Midbrain (tissue), 1 donor: ENCODE measurements at places on chromosomes 2 and 18.
A peak's percentile ranks its signal among the peaks of the same experiment; 100 is the strongest.

GRCh38 chr2:191942090-191942738 lies 95.3 kb upstream of the CAVIN2 start:
- peak; percentile 19 for DNase-seq

DNA sequence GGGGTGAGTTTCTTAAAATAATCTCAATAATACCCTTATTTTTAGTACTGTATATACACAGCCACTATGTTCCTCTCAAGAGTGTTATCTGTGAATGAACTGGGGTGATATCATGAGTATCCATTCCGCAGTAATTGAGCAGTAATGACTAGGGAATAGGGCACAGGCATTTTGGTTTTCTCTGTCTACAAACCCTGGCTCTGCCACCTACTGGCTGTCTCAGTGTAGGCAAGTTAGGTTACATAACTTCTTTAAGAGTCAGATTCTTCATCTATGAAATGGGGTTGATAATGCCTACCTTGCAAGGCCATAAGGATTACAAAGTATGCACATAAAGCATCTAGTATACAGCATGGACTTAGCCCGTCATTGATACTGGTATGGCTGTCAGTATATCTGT lies 555.8 kb downstream of the NRXN1 start:
- DNase-seq, result no peak

- DNase-seq, result no peak
Measured at GRCh38 chr18:21110713-21111345, 784 bp downstream of the ROCK1 start.

DNA sequence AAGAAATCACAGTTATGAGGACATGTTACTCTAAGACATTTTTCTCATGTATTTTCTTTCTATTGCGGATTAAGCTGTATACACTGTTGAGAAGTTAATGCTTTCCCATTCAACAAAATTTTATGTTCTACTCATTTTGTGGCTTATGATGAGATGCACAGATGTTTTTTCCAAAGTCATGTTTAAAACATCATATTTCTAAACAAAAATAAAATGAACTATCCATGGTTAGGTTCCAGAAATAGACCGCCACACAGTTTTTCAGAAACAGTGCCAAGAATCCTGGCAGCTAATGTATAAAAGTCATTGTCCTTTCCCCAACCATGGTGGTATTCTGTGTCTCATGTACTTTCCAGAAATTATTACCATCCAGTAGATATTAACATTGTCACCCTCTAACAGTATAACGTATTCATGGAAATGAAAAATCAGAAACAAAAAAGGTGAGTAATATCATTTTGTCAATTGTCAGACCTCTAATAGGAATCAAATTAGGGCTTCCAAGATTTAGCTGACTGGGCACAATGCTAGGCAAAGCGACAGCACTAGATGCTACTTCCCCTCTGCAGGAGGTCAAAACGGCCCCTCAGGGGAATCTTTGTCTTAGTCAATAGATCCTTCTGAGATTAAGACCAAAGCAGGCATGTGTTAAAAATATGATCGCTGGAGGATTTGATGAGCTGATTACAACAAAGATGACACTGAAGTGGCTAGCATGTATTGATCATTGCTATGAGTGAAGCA lies 54.4 kb upstream of the ZNF397 start:
- DNase-seq, result no peak

DNA sequence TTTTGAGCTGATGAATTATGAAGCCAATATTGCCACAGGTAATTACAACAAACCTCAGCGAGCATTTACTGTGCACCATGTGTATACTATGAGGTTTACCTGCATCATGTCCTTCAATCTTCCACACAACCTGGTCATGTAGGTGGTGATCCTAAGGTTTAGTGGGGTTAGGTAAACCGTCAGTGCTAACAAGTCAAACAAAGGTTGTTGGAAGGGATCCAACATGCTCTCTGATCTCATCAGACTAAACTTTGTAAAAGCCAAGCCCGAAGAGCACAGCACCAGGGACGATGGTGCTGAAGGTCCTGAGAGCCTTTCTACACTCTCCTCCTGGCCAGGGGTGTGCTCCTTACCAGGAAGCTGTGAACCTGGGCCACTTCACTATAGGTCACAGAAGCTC lies 29.4 kb downstream of the SH3YL1 start:
- DNase-seq, result no peak

DNA sequence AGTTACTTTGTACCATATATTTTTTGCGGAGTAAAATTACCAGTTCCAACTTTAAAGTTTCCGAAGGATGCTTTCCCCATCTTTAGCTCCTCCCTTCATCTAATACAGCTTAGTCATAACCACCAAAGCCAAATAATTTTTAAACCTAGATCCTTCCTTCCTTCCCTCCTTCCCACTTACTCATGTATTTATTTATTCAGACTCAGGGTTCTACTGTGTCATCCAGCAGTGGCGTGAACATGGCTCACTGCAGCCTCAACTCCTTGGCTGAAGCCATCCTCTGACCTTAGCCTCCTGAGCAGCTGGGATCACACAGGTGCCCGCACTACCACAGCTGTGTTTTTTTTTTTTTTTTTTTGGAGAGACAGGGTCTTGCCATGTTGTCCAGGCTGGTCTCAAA lies 4.4 kb downstream of the LPIN2 start:
- DNase-seq, result no peak

DNA sequence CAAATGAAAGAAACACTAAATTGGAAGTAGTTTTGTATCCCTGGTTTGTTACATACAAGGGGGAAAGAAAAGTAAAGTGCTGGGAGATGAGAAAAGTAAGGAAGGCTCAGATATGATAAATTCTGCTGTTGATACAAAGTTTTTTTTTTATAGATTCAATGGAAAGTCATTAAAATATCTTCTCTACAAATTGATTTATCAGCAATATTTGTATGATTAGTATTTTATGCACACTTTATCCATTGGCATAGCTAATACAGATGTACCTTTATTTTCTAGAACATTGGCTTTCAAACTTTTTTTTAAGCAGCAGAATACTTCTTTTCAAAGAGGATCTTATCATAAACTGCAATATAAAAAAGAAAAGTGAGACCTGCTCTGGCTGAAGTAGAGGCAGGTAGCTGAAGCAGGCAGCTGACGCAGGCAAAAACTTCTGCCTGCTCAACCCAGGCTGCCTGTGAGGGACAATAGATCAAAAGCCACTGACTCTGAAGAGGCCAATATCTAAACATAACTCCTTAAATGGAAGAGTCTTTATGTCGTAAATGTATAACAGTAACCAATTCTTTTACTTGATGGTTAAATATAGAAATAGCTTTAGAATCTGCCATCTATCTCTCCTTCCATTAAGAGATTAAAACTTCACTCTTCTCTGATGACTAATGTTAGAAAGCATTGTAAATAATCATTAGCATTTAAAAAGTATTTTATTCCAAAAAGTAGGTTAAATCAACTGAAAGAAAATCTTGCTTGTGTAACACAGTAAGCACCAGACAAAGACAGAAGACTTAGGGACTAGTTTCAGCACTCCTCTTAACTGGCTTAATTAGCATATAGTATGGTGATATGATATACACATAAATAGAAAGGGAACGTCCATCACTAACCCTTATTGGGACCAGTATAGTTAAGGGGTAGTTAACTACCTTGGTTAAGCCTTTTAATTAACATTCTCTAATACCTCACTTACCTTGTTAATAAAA lies 174.2 kb downstream of the SLC39A10 start:
- DNase-seq, result no peak

DNA sequence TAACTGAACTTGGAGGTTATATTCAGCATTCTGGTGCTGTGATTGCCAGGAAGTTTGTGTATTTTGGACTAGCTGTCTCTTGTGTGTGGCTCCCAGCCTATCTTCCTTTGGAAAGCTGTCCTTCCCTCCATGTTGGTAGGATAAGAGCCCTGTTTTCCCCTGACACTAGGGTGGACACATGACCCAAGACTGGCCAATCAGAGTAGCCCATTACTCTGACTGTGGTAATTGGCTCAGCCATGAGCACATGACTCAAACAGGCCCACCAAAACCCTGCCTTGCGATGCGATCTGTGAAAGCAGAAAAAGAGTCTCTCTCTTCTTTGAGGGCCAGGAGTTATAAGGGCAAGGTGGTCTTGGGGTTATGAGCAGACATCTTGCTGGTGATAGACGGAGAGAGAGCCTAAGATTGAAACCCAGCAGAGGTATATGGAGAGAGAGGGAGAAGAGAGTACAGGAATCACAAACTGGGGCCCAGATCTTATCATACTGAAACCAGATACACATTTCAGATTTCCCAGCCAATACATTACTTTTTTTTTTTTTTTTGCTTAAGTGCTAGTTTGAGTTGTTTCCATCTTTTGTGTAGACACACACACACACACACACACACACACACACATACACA lies 45.3 kb upstream of the SERPINE2 start:
- no peak for DNase-seq

- no peak for DNase-seq
Measured at GRCh38 chr2:39069136-39069515, 51.7 kb downstream of the SOS1 start.

- DNase-seq, result no peak
Measured at GRCh38 chr2:236932831-236933361, 152.8 kb upstream of the COPS8 start.

DNA sequence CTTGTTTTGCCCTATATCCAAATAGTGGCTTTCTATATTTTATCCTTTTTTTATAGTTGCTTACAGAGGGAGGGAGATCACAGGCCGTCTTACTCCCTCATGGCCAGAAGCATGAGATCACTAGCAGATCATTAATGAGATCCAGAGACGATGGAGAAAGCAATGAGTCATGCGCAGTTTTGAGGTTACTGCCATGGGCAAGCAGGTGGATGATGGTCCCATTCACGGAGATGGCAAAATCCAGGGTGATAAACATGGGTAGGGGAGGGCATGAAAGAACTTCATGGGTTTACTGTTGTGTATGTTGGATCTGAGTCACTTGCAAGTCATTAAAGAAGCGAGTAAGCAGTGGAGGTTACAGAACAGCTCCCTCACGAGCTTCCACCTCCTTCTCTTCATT lies 60.4 kb downstream of the C18orf63 start:
- DNase-seq, result no peak

GRCh38 chr2:25480561-25480960 lies 138.8 kb upstream of the DNMT3A start:
- DNase-seq, result no peak

DNA sequence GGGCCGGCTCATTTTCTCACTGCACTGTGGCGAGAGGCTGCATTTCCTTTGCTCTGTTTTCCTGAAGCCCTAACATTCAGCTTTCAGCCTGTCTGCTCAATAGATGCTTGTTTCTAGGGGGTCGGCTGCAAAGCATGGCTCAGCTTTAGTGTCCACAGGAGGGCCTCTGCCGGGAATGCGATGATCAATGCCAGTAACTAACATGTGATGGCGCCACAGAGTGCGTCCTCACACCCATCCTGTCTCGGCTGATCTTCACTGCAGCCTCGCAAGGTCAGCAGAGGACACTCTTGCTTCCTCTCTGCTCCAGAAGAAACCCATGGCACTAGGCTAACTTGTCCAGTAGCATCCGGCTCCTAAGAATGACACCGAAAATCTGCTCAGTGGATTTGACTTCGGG lies 156.4 kb upstream of the PXDN start:
- no peak for DNase-seq

- DNase-seq, result no peak
Measured at GRCh38 chr18:60199505-60199904, 173.1 kb downstream of the MC4R start.

GRCh38 chr2:98505311-98505808 lies 60.7 kb downstream of the INPP4A start:
- DNase-seq, result no peak

DNA sequence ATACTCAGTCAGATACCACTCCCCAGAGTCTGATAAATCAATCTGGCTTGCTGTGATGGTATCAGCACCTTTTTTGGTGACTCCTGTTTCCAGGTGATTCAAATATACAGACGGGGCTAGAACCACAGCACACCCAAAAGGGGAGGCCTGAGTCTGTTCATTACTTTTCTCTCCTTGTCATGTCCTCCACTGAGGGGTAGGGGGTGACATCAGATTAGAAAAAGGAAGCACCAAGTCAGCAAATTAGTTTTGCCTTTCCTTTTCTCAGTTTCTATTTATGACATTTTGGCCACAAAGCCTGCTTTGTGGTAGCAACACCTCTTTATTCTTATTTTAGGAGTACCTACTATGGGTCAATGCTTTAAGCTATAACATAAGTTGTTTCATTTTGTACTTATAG lies 127.4 kb downstream of the CCDC102B start:
- DNase-seq, result no peak

- DNase-seq, result no peak
Measured at GRCh38 chr2:223846515-223846914, 9.1 kb upstream of the AP1S3 start.

GRCh38 chr2:84038866-84039265 lies 420.2 kb downstream of the SUCLG1 start:
- no peak for DNase-seq

- no peak for DNase-seq
Measured at GRCh38 chr2:42566837-42567321, 1.6 kb upstream of the MTA3 start.

DNA sequence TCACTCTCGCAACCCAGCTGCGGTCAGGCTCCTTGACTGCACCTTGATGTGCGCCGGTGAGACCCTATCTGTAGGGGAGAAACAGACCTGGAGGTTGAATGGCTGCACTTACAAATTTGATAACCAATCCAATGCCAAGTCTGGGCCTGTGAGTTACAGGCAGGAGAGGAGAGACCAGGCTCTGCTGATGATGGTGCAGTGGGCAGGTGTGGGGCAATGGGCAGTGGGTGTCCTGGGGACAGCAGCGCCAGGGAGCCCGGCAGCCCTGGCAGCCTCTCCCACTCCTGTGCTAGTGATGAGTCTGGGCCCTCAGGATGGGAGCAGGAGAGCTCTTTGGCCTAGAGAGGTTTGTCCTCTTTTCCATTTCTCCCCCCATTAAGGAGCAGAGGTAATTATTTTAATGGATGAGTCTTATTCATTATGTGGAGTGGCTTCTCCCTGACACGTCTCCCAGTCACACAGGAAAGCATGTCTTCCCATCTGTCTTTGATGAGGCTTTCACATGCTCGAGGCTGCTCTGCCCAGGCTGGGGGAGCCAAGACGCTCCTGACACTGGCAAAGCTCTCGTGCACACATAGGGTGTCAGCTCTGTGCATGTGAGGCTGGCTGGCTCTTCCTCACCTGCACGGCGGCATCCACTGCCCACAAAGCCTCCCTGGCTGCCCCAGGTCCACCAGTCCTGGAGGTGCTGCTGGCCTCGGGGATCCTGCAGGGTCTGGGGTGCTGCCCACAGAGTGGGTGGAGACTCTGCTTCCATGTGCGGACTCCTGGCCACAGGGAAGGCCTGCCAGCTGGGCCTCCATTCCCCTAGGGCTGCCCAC lies 10.0 kb upstream of the ALLC start:
- DNase-seq, result no peak

- no peak for DNase-seq
Measured at GRCh38 chr18:58263055-58263957, 219.3 kb downstream of the NEDD4L start.

- DNase-seq, result no peak
Measured at GRCh38 chr2:162175714-162176113, 23.7 kb upstream of the GCG start.

DNA sequence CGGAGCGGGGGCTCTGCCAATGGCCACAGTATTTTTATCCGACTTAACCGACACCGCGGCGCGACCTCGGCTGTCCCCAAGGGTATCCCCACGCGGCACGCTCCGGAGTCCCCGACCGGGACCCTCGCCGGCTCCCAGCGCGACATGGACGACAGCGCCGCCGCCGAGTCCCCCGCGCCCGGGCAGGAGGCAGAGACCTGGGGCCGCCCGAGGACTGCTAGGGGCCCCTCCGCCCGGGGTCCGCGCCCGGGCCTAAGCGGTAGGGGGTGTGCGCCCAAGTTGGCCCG lies 468 bp downstream of the UXS1 start:
- DNase-seq, result no peak

- no peak for DNase-seq
Measured at GRCh38 chr2:224846161-224846560, 130.0 kb upstream of the CCDC195 start.
